ENCODE measurements at places on chromosomes 1 and 21. TPM values are rescaled to one million over a fixed set of nuclear protein-coding genes. Genes with fewer than 3 reads are reported as not detected.

DNA sequence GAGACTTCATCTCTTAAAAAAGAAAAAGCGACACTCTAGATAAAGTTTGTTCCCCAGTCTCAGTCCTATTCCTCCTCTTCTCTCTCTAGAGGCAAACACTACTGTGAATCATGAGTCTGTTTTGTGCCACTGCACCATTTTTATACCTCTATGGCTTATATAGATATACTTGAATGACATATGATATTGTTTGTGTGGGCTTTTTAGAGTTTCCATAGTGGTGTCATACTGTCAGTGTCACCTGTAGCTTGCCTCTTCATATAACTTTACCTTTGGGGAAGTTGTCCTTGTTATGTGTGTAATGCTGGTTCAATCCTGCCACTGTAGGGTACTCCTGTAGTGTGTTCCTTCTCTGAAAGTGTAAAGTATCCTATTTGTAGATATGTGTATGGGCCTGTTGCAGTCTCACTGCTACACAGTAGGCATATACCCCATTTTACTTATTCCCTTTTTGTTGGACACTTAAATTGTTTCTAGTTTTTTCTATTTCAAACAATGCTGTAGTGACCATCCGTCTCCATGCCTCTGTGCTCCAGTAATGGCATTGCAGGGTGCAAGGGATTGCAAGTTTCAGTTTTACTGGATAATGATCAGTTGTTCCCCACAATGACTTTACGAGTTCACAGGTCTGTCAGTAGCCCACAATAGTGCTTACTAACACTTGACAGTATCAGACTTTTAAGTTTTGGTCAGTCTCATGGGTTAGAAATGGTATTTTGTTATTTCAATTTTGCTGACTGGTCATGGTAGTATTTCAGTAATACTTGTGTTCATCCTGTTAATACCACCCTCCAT, 2.7 kb downstream of the PRMT2 start:
- no peak for DNase-seq

DNA sequence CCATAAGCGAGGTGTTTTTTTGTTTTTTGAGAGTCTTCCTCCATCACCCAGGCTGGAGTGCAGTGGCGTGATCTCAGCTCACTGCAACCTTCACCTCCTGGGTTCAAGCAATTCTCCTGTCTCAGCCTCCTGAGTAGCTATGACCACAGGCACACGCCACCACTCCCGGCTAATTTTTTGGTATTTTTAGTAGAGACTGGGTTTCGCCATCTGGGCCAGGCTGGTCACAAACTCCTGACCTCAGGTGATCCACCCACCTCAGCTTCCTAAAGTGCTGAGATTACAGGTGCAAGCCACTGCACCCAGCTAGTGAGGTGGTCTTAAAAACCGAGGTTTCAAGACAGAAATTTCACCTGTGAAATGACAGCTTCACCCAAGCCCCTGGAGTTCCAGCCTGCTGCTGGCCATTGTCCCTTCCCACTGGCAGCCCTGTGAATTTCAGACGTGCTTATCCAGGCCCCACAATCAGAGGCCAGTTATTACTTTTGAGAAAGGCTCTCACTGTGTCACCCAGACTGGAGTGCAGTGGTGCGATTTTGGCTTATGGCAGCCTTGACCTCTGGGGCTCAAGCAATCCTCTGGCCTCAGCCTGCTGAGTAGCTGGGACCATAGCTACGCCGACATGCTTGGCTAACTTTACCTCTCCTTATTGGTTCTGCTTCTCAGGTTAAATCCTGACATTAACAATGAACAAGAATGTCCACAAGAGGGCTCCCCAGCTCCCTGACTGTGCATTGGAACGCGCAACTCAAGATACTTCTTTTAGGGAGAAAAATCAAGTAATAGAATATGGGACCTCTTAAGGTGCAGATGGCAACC, 19.4 kb downstream of the ENO1 start:
- peak; percentile 44 for DNase-seq

- no peak for DNase-seq
Measured at GRCh38 chr1:8456991-8457390, 139.1 kb downstream of the SLC45A1 start.

GRCh38 chr1:3432306-3432705, 22.2 kb upstream of the ARHGEF16 start:
- DNase-seq: peak; percentile 69

GRCh38 chr1:154474802-154475201, 27.2 kb upstream of the TDRD10 start:
- no peak for DNase-seq

- no peak for DNase-seq
Measured at GRCh38 chr1:53697721-53698383, 41.1 kb downstream of the GLIS1 start.

Gene FAM3B
- 5.2 TPM for total RNA-seq

Gene OR2L2
- total RNA-seq: under 0.01 TPM

Gene MAN1C1
- total RNA-seq: 13.9 TPM

Gene HAO2
- total RNA-seq: not detected

Gene SLC9C2
- 0.98 TPM for total RNA-seq

Gene TOE1
- 10.5 TPM for total RNA-seq

Gene CRNN
- not detected for total RNA-seq

All from upper lobe of left lung (tissue), 6 donors.